ENCODE measurements at places on chromosomes 13 and 19.

DNA sequence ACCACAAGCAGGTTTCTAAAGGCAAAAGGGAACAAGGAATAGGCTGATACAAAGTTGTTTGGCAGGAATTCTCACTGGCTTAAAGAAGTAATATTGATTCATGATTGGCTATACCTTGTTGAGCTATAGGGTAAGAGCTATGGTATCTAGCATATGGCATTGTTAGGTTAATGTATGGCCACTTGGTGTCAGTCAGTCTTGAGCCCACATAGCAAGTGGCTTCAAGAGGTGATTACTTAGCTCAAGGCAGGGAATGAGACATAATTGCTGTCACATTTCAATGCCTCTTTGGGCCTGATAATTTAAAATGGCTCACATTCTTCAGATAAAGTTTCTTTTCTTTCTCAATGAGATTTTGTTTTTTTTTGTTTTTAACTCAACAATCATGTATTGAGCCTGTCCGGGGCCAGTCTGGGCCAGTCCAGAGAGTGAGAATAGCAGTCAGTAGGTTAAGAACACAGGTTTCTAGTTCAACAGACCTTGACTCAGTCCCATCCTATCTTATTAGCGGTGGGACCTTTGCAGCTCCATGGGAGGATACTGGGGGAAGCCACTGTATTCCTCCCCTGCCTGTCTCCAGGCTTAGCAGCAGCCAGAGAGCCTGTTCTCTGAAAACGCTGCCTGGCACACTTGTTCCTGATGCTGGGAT lies 45.8 kb upstream of the RCBTB2 start:
- DNase-seq, result no peak

- DNase-seq, result no peak
These were observed 120.5 kb downstream of the STK24 start for GRCh38 chr13:98456413-98456845.

GRCh38 chr13:22336460-22336859 lies 665.6 kb downstream of the FGF9 start:
- DNase-seq, result no peak

- DNase-seq, result no peak
These were observed 28.0 kb upstream of the SEMA6B start for GRCh38 chr19:4587527-4587926.

DNA sequence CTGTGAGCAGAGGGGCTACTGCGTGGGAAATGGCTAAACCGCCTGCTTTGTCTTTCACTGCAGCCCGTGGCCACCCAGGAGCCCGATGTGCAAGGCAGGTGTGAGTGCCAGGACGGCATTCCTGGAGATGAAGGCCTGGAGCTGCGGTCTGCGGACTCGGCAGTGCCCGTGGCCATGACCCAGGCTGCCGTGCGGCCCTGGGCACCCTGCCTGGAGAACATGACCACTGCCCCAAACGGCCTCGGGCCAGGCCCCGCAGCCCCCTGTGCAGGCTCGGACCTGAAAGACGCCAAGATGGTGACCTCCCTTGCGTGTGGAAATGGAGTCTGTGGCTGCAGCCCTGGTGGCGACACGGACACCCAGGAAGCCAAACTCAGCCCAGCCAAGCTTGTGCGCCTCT lies 62.2 kb downstream of the SPATA13 start:
- no peak for DNase-seq

- no peak for DNase-seq
These were observed 92.9 kb downstream of the GNG7 start for GRCh38 chr19:2609389-2610116.

DNA sequence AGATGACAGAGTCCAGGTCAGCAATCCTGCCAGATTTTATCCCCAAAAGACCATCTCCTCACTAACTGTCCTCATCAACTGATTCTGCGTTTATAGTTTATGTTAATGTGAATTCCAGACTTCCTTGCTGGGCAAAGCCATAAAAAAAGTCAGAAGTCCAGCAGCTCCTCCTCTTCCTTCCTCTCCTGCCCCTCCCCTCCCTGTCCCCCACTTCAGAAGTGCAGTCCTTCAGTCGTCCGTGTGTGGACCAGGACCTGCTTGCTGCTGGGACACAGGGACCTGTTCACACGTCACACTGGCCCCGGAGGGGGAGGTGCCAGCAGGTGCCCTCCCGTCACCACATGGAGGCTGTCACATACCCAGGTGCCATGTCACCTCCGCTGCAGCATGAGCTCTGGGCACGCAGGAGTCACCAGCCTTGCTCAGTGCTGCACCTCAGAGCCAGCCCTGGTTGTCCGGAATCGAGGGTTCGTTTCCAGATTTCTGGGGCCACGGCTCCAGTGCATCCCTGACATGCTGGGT lies 4.0 kb upstream of the MCF2L start:
- no peak for DNase-seq

GRCh38 chr19:9913237-9914000 lies 22.9 kb downstream of the OLFM2 start:
- no peak for DNase-seq

DNA sequence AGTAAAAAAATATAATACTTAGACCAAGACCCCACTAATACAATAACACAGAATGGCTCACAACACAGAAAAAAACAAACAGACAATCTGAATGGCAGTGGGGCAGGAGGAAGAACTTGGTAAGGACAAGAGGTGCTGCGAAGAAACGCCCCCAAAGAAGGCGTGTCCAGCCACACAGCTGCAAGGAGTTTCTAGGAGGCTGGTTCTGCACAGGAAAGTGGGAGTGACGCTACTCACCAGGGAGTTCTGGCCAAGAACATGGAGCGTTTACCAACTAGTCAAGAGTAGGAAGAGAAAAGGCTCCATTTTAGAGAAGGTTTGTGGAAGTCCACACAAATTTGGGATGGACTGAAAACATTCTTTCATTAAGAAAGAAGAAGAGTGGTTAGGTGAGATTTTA lies 95.3 kb upstream of the SLC15A1 start:
- no peak for DNase-seq

DNA sequence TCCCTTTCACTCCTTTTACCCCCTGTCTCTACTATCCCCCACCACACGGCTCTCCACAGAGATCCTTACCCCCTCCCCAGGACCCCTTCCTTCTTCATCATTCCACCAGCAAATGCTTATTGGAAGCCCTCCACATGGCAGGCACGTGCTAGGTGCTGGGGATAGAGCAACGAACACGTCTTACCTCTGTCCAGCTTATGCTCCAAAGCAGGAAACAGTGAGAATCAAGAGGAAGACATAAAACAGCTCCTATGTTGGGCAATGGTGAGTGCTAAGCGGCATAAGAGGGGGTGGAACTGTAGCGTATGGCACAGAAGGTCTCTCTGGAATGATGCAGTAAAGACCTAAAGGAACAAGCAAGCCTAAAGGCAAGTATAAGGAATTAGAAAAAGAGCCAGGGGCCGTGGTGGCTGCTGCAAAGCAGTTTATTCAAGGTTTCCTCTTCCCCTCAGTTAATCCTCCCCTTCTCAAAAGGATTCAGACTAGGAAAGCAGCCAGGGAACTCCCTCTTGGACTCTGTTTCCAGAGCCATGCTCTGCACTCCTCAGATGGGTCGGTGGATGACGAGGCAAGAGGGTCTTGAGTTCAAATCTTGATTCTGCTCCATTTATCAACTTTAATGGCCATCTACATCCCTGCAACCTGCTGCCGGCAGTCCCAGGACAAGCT lies 289.4 kb downstream of the FOXO1 start:
- DNase-seq, result no peak

DNA sequence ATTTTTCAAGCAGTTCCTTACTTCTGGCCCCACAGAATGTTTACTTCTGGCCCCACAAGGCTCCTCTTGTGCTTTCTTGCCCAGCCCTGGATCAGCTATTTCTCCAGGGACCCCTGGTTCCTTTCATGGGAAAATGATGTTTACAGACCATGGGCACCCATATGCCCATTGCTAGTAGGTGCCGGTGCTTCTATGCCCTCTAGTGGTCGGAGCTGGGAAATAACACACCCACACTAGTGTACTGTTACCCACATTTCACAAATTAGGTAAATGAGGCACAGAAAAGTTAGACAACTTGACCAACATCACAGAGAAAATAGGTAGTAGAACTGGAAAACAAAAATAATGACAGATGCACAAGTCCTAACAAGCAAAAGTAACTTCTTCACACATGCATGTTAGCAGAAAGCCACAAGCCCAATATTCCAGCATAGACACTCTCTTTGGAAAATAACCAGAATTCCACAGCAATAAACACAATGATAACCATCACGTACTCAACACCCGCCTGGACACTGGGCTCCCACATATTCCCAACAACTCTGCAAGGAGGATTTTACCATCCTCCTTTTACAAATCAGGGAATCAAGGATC lies 1.3 kb upstream of the CEACAM6 start:
- DNase-seq, result no peak

- no peak for DNase-seq
These were observed 463.8 kb downstream of the ITGBL1 start for GRCh38 chr13:101916108-101916774.

Data from coronary artery (tissue), 2 donors.